NCI-H774 (cell line): ENCODE measurements at places on chromosomes 16 and 17.

- DNase-seq = no peak
Observed at GRCh38 chr16:80103463-80103862, 437.3 kb upstream of the DYNLRB2 start.

DNA sequence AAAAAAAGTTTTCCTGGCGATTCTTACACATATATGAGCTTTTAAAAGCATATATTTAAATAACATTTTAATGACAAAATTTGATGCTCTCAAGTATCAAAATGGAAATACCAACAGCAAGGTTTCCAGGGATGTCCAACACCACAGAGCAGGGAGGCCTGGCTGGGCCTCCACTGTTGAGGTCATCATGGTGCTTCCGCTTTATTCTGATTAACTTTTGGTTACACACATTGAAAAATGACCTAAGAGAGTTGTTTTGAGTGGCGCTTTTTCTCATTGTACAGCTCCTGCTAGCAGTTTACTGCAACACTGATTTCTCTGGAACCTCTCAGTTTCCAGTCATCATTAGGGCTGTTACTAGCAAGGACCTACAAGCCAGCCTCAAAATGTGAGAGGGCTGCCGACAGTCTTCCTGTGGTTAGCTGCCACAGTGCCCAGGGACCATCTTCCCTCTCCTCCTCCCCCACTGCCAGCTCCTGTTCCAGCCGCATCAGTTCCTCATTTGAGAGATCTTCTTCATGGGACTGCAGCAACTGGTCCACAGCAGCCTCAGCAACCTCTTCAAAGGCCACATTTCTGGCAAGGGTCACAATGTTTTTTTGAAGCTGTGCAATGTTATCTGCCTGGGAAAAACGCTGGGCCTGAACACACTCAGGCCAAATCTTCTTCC is 21.3 kb downstream of the DEF8 start:
- no peak for DNase-seq

GRCh38 chr17:33583518-33584417 is 290.7 kb upstream of the ASIC2 start:
- DNase-seq = no peak

- no peak for DNase-seq
Observed at GRCh38 chr17:41913798-41914197, 5.0 kb downstream of the ACLY start.

DNA sequence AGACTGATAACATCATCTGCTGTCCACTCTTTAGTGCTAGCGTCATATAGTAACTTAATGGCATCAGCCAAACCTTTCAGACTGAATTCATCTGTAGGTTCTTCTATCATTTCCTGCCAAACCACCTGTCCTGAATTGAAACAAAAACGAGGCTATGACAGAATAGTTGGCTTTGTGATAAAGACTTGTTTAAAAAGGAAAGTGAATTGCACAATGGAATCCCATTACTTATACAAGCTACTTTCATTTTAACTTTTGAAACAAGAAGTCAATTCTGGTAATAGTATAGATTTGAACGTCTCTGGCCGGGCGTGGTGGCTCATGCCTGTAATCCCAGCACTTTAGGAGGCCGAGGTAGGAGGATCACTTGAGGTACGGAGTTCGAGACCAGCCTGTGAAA is 18.2 kb downstream of the LASP1NB start:
- DNase-seq = peak; percentile 37

DNA sequence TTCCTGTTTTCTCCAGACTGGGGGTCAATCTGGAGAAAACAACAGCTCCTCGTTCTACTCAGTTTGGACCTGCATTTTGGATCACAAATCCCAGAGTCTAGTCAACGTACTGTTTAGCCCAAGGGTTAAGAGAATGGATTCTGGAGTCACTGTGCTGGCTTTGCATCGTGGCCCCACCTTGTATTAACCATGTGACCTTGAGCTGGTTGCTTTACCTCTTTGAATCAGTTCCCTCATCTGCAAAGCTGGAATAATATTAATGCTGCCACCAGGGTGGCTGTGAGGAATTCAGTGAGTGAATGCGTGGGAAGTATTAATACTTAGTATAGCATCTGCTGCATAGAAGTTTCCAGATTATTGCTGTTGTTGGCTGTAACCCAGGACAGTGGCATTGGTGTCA is 11.3 kb upstream of the DHRS7C start:
- DNase-seq = no peak

DNA sequence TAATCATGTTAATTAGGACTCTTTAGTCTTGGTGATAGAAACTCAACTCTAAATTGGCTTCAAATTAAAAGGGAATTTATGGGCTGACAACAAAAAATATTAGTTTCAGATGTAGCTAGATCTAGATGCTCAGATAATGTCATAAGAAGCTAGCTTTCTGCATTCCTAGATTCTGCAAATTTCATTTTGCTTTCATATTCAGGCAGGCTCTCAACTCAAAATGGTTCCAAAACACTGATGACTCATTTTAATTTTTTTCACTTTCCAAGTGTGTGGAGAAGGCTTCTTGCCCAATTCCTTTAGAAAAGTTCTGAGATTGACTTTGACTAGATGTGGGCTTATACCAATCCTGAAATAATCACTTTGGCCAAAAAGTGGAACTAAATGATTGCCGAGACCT is 236.7 kb upstream of the GOT2 start:
- DNase-seq = no peak

- DNase-seq = no peak
Observed at GRCh38 chr16:85462714-85463611, 150.2 kb upstream of the GSE1 start.

GRCh38 chr16:49524216-49524946 is 150.8 kb downstream of the C16orf78 start:
- no peak for DNase-seq

DNA sequence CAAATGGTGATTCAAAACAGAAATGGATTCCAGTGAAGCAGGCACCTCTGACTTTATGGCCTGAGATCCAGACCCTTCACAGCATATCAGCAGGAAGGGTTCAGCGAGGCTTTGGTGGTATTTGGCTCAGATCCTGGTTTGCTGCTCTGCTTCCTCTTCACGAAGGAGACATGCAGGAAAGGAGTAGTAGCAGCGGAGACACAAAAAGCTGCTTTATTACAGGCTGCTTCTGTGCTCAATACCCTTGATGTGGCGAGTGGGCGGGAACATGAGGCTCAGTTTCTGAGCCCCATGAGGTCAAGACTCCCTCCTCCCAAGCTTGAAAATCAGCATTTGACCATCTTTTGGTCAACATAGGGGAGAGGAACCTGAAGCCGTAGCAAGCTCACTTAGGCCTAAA is 213.3 kb upstream of the AXIN2 start:
- no peak for DNase-seq

- DNase-seq = no peak
Observed at GRCh38 chr16:11121083-11121608, 134.9 kb downstream of the SOCS1 start.

DNA sequence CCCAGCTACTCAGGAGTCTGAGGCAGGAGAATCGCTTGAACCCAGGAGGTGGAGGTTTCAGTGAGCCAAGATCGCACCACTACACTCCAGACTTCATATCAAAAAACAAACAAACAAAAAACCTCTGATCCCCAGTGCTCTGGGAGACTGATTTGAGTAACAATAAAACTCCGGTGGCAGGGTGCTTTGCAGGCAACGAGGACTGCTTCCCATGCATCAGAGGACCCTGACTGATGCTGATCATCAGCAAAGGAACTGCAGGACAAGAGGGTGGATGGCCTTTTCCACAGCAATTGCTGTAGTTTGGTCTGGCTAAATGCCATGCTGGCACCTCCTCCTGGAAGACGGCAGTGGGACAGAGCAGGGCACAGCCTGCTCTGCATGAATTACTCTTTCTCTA is 6.4 kb upstream of the SLC39A11 start:
- DNase-seq = no peak

GRCh38 chr16:12420661-12421209 is 383.0 kb downstream of the CPPED1 start:
- no peak for DNase-seq

GRCh38 chr17:28875848-28876550 is 21.2 kb downstream of the ERAL1 start:
- DNase-seq = no peak

DNA sequence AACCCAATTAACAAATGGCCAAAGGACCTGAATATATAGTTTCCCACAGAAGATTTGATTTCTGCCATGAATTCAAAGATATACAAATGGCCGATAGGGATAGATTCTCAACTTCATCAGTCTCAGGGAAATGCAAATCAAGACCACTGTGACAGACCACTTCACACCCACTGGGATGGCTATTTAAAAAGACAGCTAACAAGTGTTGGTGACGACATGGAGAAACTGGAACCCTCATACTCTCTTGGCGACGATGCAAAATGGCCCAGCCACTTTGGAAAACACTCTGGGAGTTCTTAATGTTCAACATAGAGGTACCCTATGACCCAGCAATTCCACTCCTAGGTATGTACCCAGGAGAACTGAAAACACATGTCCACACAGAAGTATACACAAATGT is 17.4 kb upstream of the KREMEN2 start:
- DNase-seq = no peak

- DNase-seq = no peak
Observed at GRCh38 chr16:31700530-31701388, 172.8 kb upstream of the ZNF267 start.

- no peak for DNase-seq
Observed at GRCh38 chr17:78611607-78612006, 34.4 kb upstream of the DNAH17 start.

DNA sequence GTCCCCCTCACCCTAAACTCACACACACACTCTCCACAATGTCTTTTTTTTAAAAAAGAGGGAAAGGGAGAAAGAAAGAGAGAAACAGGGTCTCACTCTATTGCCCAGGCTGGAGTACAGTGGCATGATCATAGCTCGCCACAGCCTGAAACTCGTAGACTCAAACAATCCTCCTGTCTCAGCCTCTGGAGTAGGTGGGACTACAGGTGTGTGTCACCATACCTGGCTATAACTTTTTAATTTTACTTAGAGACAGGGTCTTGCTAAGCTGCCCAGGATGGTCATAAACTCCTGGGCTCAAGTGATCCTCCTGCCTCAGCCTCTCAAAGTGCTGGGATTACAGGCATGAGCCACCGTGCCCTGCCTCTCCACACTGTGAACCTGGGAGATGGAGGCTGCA is 24.9 kb downstream of the LITAF start:
- no peak for DNase-seq

- DNase-seq = no peak
Observed at GRCh38 chr16:47779201-47780016, 318.3 kb downstream of the PHKB start.

DNA sequence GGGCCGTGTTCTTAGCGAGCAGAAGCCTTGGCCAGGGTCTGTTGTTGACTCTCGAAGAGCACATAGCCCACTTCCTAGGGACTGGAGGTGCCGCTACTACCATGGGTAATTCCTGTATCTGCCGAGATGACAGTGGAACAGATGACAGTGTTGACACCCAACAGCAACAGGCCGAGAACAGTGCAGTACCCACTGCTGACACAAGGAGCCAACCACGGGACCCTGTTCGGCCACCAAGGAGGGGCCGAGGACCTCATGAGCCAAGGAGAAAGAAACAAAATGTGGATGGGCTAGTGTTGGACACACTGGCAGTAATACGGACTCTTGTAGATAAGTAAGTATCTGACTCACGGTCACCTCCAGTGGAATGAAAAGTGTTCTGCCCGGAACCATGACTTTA is 18.5 kb downstream of the RSPRY1 start:
- DNase-seq = no peak

DNA sequence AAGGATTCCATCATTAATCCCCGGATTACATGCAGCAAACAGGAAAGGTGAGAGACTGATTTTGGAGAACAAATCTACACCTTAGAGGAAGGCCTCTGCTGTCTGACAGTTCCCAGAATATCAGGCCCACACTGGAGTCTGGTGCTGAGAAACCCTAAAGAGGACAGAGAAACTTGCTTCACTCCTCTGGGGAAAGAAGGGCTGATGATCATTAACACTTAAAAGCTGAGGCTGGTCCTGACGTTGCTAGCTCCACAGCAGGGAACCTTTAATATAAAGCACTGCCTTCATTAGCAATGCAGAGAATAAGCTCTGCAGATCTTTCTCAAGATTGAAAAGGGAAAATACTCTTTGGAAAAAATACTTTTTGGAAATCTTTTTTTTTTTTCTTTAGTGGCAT is 1472.4 kb upstream of the GOT2 start:
- DNase-seq = no peak
